ENCODE measurements at places on chromosomes 7 and 10.
A peak's percentile ranks its signal among the peaks of the same experiment; 100 is the strongest.

- no peak overlapping the region for H3K27ac ChIP-seq
- H3K36me3 ChIP-seq, result no peaks in the 10 kb centered on the region
- H3K4me1 ChIP-seq, result peaks cover 23% of the 10 kb centered on the region
- H3K4me3 ChIP-seq, result no peak overlapping the region
- H3K27me3 ChIP-seq, result no peaks in the 10 kb centered on the region
These were observed 4.8 kb upstream of the GDI2 start for GRCh38 chr10:5818048-5818331.

GRCh38 chr7:55472928-55473725, 99.2 kb downstream of the VOPP1 start:
- H3K36me3 ChIP-seq, result peaks cover 24% of the 10 kb centered on the region
- no peak overlapping the region for H3K27ac ChIP-seq
- H3K4me3 ChIP-seq, result no peak overlapping the region
- H3K4me1 ChIP-seq, result no peaks in the 10 kb centered on the region

DNA sequence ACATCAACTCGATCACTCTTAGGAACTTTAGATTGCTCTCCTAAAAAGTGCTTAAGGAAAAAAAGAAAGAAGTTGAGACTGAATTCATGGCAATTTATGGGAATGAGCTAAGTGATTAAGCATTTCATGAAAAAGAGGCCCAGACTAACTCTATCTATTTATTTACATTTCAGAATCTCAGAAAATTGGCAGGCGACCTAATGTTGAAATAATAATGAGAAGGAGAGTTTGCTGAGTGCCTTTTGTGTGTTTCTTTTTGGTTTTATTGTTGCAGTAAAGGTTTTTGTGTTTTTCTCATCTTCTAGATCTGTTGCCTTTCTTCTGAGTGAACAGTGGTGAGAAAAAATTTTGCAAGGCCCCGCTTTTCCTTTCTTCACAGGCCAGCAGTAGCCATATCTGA, 3.8 kb downstream of the GRK5 start:
- no peak overlapping the region for H3K27ac ChIP-seq
- no peak for DNase-seq
- H3K4me3 ChIP-seq, result peak overlapping the region; percentile 24
- no peaks in the 10 kb centered on the region for H3K27me3 ChIP-seq

GRCh38 chr10:132398566-132398991, 1.6 kb downstream of the PWWP2B start:
- H3K4me1 ChIP-seq, result peaks cover 6% of the 10 kb centered on the region
- no peak overlapping the region for H3K27ac ChIP-seq
- H3K36me3 ChIP-seq, result no peaks in the 10 kb centered on the region
- DNase-seq, result no peak
- H3K4me3 ChIP-seq, result no peak overlapping the region
- peaks cover 12% of the 10 kb centered on the region for H3K27me3 ChIP-seq

DNA sequence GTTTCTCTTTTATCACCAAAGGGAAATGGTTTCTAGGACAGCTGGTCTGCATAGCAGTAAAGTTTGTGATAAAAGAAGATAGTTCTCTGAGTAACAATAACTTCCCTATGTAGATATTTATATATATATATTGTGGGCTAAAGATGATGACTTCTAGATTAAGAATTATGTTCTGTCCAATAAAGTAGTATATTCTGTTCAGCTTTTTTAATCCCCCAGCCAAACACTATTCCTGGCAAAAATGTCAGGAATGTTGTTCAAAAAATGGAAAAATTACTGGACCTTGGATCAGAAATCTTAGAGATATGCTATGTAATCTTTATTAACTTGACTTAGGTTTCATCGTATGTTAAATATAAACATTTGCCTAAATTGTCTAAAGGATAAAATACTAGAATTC, 136.3 kb upstream of the GNAI1 start:
- H3K4me1 ChIP-seq, result no peaks in the 10 kb centered on the region
- no peak for DNase-seq
- no peaks in the 10 kb centered on the region for H3K27me3 ChIP-seq
- H3K27ac ChIP-seq, result no peak overlapping the region

DNA sequence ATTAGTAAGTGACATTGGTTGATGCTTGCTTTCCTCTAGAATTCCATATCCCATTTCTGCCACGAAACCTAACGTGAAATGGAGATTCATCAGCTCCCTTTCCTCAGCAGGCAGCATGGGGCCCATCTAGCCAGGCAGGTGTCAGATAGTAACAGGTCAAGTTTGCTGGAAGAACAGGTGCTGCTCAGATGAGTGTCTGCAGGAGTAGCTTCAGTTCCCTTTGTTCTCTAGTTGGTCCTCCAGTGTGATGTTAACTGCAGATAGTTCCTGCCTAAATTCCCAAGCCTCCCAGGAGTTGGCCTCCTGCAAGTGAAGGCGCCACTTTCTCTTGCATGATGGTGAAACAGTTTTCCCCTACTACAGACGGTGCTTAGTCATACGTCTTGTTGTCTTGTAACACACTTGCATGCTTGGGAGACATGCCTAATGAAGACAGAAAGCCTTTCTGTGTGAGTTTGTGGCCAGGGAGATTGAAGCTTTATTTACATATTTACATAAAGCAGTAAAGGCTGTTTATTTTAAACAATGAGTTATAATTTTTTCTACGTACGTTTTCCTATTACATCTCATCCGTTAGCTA, 175.4 kb downstream of the CHN2 start:
- DNase-seq, result no peak
- no peaks in the 10 kb centered on the region for H3K36me3 ChIP-seq
- H3K27ac ChIP-seq, result no peak overlapping the region

GRCh38 chr10:132962623-132963429, 20.5 kb upstream of the CFAP46 start:
- H3K27me3 ChIP-seq, result peaks cover 87% of the 10 kb centered on the region
- no peaks in the 10 kb centered on the region for H3K4me1 ChIP-seq
- no peak overlapping the region for H3K27ac ChIP-seq
- peak overlapping the region; percentile 85 for H3K4me3 ChIP-seq
- H3K36me3 ChIP-seq, result no peaks in the 10 kb centered on the region
